ENCODE measurements at places on chromosomes 5 and 9.

- DNase-seq, result no peak
These were observed 408.0 kb upstream of the SLC30A5 start for GRCh38 chr5:68685863-68686262.

DNA sequence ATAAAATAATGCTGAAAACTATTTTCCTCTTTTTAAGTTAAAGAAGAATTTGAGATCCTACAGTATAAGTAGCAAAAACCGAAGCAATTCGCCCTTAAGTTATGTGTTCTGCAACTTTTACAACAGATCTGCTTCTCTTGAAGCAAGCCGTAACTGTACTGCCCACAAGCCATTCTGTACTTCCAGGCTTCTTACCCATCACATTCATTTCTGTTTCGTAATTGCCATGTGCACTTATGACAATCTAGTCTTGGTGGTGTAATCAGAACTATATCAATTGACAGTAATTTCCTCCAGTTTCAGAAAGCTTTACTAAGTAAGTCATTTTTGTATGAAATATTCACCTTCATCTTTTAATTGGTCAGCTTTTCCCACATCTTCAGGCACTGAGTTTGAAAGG, 13.8 kb downstream of the SGTB start:
- DNase-seq, result no peak

DNA sequence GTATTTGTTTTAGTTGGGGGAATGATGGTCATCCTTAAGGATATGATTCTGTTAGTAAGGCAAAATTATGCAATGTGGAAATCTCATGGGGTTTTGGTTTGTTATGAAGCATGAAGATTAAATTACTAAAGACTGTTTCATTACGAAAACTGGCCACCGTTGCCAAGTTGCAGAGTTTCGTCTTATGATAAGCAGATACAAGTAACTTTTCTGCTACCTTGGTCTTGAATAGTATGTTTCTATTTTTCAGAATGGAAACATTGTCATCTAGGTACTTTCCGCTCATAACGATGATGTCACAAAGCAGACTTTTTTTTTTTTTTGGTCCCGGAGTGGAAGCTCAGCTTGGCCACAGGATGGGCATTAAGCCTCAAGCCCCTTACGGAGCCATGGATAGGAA, 4.2 kb downstream of the CCNI2 start:
- DNase-seq, result no peak

GRCh38 chr5:142826741-142827492, 56.7 kb downstream of the ARHGAP26 start:
- no peak for DNase-seq

DNA sequence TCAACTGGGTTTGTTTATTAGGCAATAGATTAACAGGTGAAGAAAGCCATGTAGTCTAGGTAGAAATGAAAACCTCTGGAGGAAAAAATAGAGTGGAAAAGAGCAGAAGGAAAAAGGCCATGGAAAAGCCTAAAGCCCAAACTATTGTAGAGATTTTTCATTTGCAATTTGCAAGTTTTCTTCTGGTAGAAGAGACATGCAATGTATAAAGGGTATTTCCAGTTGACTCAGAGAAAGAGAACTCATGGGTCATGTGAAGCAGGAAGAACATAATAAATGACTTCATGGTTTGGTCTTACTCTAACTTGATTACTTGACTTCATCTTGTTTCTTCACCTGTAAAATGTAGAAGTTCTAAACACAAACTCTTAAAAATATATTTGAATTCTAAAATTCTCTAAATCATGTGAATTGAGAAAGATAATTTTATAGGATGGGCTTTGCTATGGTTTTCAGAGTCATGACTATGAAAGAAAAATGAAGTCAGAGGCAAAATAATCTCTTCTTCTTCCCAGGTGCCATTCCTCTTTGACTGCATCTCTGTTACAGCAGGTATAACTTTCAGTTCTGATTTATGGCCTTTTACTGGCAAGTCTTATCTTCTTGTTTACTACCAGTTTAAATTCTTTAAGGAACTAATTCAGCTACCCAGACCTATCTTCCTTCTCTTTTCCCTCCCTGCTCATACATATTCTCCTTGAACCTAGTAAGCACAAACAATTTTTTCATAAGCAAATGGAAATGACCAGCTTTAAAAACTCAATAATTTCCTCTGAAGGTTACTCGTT, 47.7 kb upstream of the TMC1 start:
- DNase-seq, result no peak

DNA sequence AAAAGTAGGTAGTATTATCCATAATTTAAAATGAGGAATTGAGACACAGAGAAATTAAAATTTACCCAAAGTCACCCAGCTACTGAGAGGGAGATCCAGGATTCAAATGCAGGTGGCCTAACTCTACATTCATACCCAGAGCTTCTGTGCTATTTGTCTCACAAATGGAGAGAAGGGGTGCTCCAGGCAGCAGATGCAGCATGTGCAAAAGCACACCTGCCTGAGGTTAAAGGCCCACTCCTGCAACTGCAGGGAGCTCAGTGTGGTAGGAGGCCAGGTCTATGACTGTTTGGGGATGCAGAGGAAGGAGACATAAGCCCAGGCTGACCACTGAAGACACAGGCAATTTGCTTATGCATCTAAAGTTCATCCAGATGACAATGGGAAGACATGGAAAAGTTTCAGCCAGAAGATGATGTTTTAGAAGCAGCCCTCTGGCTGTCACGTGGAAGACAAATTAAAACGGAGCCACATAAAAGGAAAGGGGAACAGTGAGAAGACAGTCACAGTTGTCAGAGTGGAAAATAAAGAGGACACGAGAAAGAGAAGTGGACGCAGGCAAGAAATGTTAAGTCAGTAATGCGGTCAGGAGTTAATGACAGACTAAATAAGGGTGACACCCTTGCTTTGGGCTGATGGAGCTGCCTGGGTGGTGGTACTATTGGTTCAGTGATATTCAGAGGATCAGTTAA, 214.7 kb downstream of the EBF1 start:
- no peak for DNase-seq

- no peak for DNase-seq
These were observed 37.9 kb downstream of the GAS1 start for GRCh38 chr9:86909388-86909787.

GRCh38 chr5:36900283-36900682, 23.7 kb downstream of the NIPBL start:
- no peak for DNase-seq

GRCh38 chr5:8907168-8907868, 638.6 kb downstream of the SEMA5A start:
- DNase-seq, result no peak

GRCh38 chr5:107935645-107936044, 264.9 kb upstream of the EFNA5 start:
- no peak for DNase-seq

GRCh38 chr5:178204935-178205748, 809 bp downstream of the HNRNPAB start:
- peak; percentile 70 for DNase-seq

GRCh38 chr5:74079971-74080556, 454.1 kb downstream of the ARHGEF28 start:
- no peak for DNase-seq

DNA sequence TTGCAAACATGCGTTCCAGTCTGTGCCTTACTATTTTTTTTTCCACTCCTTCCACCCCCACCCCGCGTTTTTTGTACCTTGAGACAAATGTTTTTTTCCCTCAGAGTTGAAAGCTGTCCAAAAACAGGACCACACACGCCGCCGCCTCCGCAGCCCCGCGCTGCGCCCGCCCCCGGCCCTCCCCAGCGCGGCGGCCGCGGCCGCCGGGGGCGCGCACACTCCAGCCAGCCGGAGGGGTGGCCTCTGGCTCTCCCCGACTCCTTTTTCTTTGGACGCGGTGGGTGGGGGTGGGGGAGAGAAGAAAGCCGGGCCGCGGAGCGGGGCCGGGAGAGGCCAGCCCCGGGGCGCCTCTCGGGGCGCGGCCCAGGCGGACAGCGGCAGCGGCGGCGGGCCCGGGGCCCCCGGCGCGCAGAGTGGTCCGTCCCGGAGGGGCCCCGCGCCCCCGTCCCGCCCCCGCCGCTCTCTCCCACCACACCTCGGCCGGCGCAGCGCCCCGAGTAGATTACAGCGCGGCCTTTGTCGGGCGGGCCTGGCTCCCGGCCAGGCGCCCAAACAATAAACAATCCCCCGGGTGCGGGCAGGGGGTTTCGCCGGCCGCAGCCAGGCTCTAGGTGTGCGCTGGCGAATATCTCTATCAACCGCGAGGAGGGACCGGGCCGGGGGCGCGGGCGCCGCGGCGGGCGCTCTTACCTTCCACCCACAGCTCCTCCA, 10.9 kb downstream of the PTCH1 start:
- DNase-seq, result no peak

DNA sequence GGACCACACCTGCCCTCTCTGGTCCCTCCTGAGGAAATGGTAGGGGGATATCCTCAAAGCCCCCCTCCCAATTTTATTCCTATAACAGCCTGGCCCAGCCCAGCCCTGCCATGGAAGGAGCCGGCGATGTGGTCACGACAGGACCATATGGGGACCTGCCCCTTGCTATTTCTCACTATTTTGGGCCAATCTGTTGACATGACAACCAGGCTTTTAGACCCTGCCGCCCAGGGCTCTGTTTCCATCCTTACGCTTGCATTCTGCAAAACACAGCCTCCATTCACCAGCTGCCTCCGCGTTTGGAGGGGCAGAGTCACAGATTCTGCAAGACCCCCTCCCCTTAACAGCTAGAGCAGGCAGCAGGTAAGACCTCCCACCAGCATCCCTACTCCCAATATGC, 112.2 kb downstream of the GABBR2 start:
- no peak for DNase-seq

DNA sequence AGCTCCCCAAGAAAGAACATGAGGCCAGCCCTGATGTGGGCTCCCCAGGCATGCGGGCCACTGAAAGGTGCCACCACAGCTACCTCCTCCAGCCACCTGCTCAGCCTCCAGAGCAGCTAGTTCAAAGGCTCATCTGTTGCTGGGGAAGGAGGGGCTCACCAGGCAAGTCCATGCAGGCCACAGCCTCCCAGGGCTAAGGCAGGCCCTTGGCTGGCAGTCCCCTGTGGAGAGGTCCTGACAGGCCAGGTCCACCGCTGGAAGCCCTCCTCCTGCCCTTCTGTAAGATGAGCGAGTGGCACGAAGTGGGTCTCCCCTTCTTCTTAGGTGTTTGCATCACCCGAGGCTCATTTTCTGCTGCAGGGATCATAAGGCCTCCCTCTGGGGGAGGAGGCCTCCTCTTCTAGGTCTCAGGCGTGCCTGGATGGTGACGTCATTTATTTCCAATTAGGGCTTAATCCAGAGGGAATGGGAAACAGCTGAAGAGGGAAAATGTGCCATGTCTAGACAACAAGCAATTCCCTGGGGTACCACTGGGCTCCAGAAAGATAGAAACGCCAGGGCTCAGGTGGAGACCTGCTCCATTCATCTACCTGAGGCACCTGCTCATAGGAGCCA, 91.6 kb downstream of the CFAP90 start:
- no peak for DNase-seq

DNA sequence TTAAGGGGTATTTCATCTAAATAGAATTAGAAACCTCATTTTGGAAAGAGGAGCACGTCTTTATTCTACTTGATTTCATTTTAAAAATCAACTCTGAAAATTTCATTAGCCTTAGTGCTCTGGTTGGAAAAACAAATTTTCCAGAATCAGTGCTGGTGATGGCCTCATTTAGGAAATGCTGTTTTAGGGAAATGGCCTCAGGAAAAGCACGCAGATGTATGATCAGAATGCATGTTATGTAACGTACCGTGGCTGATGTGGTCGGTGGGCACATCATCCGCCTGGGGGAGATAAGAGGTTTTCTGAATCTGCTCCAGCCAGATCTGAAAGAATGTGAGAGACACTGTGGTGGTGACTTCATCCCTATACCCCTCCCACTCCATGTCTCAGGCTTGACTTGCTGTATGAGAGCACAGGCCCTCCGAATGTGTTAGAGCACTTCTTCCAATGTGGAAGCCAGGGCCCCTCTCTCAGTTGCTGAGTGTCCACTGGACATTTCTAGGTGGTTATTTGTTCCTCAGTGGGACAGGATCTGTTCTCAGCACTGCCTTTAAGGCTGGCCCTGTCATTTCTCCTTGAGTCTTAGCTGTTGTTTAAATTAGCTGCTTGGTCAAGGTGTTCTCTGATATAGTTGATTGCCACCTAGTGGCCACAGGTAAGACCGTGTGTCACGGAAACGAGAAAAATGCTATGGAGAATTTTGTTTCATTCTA, 96.5 kb downstream of the ARHGAP26 start:
- DNase-seq, result peak; percentile 53

GRCh38 chr9:69993110-69993509, 50.5 kb upstream of the MAMDC2 start:
- no peak for DNase-seq

- no peak for DNase-seq
These were observed 36.1 kb upstream of the CCNG1 start for GRCh38 chr5:163401271-163401670.

- DNase-seq, result no peak
These were observed 35.5 kb downstream of the NKD2 start for GRCh38 chr5:1044117-1044516.

DNA sequence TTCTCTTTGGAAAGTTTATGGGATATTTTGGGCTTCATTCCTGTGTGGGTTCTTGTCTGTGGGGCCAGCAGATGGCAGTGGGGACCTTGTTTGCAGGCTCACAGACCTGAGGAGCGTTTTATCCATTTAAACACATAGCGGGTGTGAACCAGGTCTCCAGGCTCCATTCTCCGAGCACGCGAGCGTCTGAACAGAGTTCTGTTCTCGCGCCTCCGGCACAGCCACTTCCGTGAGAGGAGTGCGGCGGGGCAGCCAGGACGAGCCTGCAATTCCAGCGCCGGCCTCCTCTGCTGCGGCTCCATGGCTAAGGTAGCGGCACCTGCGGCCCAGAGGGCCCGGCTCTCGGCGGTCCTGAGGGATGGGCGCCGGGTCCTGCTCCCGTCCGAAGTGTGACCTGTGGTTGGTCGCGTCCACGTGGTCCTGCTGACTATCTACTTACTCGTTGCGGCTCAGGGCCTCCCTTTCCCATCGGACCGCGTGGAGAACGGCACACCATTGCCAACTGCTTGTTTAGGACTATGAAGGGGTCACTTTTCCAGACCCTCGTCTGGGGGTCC, 7.3 kb downstream of the NRARP start:
- DNase-seq, result no peak

DNA sequence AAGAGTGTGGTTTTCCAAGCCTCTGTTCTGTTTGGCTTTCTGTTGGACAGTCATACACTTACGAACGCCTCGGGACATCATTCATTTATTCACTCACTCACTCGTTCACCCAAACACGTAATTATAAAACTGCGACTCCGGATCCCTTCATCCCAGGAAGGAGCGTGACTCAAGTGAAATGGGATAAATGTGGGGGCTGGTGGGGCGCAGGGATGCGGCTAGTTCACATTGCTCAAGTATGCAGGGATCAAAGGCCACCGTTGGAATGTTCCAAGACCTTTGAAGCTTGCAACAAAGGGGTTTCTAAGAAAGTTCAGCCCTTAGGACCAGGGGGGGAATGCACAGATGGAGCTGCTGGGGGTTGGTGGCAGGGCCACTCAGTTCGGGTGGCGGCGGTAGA, 64.2 kb downstream of the CFAP77 start:
- DNase-seq, result no peak
